IMR-90 (cell line): ENCODE measurements at places on chromosomes 11 and 22. TPM values are rescaled to one million over a fixed set of nuclear protein-coding genes. Genes with fewer than 3 reads are reported as not detected.

Gene RASD2
- total RNA-seq = under 0.01 TPM in 2 replicates

Gene MYOD1
- total RNA-seq = not detected in 2 replicates

Gene ANKK1
- not detected in 2 replicates for total RNA-seq

GRCh38 chr11:18016789-18017188 is 3.9 kb upstream of the SERGEF start:
- peaks cover 6% of the 10 kb centered on the region for H3K27me3 ChIP-seq
- no peaks in the 10 kb centered on the region for H3K36me3 ChIP-seq
- H3K27ac ChIP-seq = no peak overlapping the region
- H3K4me1 ChIP-seq = peaks cover 4% of the 10 kb centered on the region

GRCh38 chr11:15370495-15371147 is 255.9 kb downstream of the INSC start:
- no peaks in the 10 kb centered on the region for H3K36me3 ChIP-seq
- no peaks in the 10 kb centered on the region for H3K4me1 ChIP-seq
- H3K27me3 ChIP-seq = 0 out of 2 replicates have a peak, but pooled peaks cover 2% of the 10 kb centered on the region
- no peak overlapping the region for H3K4me3 ChIP-seq

GRCh38 chr11:63937713-63938478 is 906 bp upstream of the NAA40 start:
- no peaks in the 10 kb centered on the region for H3K36me3 ChIP-seq
- peak overlapping the region; percentile 90 for H3K4me3 ChIP-seq
- H3K27ac ChIP-seq = no peak overlapping the region; the same call in 1 of the 2 replicates
- no peaks in the 10 kb centered on the region for H3K4me1 ChIP-seq
- no peaks in the 10 kb centered on the region for H3K27me3 ChIP-seq
- no peak for DNase-seq

DNA sequence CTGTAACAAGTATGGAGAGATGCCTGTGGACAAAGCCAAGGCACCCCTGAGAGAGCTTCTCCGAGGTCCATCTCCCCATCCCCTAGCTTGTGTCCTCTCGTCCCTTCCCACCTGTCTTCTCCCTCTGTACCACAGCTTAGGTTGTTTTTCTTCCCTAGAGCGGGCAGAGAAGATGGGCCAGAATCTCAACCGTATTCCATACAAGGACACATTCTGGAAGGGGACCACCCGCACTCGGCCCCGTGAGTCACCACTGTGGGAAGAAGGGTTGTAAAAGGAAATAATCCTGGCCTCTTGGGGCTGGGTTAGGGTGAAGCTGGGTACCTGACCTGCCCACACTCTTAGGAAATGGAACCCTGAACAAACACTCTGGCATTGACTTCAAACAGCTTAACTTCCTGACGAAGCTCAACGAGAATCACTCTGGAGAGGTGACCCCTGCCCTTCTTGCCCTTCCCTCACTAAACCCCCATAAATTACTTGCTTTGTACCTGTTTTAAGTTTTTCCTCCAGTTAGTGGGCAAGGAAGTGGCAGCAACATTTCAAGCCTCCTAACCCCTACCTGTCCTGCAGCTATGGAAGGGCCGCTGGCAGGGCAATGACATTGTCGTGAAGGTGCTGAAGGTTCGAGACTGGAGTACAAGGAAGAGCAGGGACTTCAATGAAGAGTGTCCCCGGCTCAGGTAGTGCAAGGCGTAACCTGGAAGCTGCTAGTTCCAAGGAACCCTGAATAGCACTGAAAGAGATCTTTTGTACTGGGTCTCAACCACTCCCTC is 3.1 kb downstream of the TAF10 start:
- DNase-seq = no peak
- H3K27ac ChIP-seq = peak overlapping the region; percentile 95; the same call in 1 of the 2 replicates
- H3K4me3 ChIP-seq = no peak overlapping the region

DNA sequence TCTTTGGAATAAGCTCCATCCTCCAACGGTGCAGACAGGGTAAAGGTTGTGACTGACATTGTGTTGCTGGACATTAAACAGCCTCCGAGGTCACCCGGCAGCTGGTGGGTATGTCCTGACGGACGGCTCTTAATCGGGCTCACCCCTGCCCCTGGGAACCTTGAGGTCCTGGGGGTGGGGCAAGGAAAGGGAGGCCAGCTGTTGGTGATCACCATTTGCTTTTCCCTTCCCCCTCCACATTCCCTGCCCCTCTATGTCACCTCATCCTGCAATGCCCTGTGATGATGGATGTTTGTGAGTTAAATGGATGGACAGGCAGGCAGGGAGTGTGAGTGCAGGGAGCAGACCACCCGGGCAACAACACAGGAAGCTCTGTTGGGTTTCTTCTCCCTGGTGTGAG is 26.3 kb downstream of the APLNR start:
- peaks cover 16% of the 10 kb centered on the region for H3K4me1 ChIP-seq
- no peak overlapping the region for H3K4me3 ChIP-seq
- no peak overlapping the region for H3K27ac ChIP-seq

GRCh38 chr22:38257650-38258250 is 15.1 kb downstream of the TMEM184B start:
- DNase-seq = no peak
- no peaks in the 10 kb centered on the region for H3K27me3 ChIP-seq
- H3K4me1 ChIP-seq = peaks cover 26% of the 10 kb centered on the region
- H3K36me3 ChIP-seq = no peaks in the 10 kb centered on the region
- H3K4me3 ChIP-seq = peak overlapping the region; percentile 20; the same call in 1 of the 2 replicates
- H3K27ac ChIP-seq = peak overlapping the region; percentile 96

GRCh38 chr11:35845860-35846259 is 98.0 kb upstream of the LDLRAD3 start:
- peaks cover 37% of the 10 kb centered on the region for H3K27me3 ChIP-seq
- DNase-seq = no peak
- H3K27ac ChIP-seq = no peak overlapping the region
- no peak overlapping the region for H3K4me3 ChIP-seq

DNA sequence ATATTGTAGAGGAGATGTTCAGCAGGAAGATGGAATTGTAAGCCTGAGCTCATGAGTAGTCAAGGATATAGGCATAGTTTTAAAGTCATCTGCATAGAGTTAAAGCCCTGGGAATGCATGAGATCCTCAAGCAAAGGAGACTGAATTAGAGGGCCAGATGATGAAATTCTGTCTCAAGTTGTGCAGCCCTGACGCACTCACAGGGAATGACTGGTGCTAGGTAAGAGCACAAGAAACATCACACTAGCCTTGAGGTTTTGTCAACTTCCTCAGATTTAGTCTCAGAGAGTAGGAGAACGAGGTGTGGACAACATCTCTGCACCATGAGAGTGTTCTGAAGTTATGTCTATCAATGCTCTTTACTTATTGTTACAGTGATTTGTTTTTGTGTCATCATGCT is 5.8 kb downstream of the RAB38 start:
- no peak overlapping the region for H3K27ac ChIP-seq
- H3K4me3 ChIP-seq = no peak overlapping the region
- H3K27me3 ChIP-seq = no peaks in the 10 kb centered on the region
- H3K4me1 ChIP-seq = no peaks in the 10 kb centered on the region

DNA sequence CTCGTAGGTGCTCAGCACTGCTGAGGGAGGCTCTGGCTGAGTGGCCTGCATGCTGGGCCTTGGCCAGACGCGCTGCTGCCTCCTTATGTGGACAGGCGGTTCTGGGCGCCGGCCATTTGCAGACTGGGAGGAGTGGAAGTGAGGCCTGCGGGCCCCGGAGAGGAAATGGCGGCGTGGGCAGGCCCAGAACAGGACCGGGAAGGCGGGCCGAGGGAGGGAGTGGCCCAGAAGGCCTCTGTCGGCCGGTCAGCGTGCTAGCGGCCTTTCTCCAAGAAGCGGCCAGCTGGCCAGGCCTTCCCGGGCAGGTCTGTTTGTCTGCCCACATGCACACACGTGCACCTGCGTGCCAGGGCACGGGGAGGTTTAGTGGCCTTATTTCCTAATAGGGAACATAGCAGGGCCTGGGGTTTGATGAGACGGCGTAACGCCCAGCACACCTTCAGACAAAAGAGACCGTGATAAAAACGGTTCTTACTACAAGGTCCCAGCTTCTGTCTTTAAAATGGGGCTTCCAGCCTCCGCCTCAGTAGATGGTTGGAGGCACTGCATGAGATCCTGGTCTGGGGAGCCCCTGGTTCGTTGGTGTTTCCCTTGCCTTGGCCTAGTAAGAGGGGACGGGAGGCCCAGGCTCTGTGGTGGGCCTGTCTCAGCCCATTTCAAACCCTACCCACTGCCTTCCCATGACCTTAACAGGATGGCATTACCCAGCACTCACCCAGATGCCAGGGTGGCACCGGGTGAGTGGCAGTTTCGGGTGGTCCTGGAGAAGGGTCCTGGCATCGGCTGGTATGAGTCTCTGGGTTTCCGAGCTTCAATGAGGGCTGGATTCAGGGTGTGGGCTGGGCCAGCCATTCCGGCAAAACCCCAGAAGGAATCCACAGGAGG is 65.1 kb upstream of the PPARA start:
- peak overlapping the region; percentile 35 for H3K27ac ChIP-seq
- peaks cover 45% of the 10 kb centered on the region for H3K4me1 ChIP-seq
- H3K27me3 ChIP-seq = no peaks in the 10 kb centered on the region

DNA sequence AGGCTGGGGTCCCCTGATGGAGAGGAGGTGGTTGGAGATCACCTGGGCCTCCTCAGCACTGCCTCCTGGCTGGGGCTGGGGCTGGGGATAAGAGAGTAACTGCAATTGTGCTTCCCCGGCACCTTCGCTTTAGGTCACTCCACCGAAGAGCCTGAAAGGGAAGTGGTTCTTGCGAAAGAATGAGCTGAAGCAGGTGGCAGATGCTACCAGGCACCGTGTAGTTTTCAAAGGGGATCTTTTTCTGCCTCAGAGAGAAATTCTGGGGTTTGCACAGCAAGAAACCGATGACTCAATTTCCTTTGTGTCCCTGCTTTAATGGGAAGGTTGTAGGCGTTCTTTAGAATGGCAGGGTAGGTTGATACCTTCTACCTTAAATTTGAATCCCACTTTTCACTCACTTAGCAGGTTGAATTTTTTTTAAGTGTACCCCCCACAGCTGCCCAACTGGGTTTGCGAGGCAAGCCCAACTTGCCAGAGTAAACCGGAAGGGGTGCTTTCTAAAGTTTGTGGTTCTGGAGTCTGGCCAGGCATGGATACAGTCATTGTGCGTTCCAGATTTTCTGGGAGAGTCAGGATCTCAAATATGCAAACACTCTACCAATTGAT is 5.3 kb downstream of the CD44 start:
- H3K4me1 ChIP-seq = peaks cover 33% of the 10 kb centered on the region
- no peaks in the 10 kb centered on the region for H3K27me3 ChIP-seq
- peak; percentile 84 for DNase-seq
- peak overlapping the region; percentile 86 for H3K27ac ChIP-seq
- peaks cover 47% of the 10 kb centered on the region for H3K36me3 ChIP-seq

- no peaks in the 10 kb centered on the region for H3K27me3 ChIP-seq
- H3K4me1 ChIP-seq = no peaks in the 10 kb centered on the region
- H3K36me3 ChIP-seq = 0 out of 2 replicates have a peak, but pooled peaks cover 1% of the 10 kb centered on the region
- no peak for DNase-seq
- no peak overlapping the region for H3K4me3 ChIP-seq
Measured at GRCh38 chr11:76962583-76963416, 71.4 kb upstream of the B3GNT6 start.

GRCh38 chr11:59802639-59803176 is 7.9 kb downstream of the MRPL16 start:
- H3K36me3 ChIP-seq = peaks cover 12% of the 10 kb centered on the region
- no peak overlapping the region for H3K4me3 ChIP-seq
- H3K4me1 ChIP-seq = no peaks in the 10 kb centered on the region
- peak; percentile 58 for DNase-seq
- no peaks in the 10 kb centered on the region for H3K27me3 ChIP-seq
- H3K27ac ChIP-seq = no peak overlapping the region

DNA sequence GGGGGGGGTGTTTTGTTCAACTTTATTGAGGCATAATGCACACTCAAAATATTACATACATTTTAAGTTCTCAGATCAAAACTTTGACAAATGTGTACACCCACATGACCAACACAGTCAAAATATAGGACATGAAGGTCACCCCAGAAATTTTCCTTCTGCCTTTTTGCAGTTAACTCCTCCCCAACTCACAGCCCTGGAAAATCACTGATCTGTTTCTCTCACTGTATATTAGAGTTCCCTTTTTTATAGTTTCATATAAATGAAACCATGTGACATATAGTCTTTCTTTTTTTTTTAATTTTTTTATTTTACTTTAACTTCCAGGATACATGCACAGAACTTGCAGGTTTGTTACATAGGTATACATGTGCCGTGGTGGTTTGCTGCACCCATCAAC is 4.6 kb downstream of the TMPRSS5 start:
- no peaks in the 10 kb centered on the region; the same call in 1 of the 2 replicates for H3K27me3 ChIP-seq
- H3K4me3 ChIP-seq = no peak overlapping the region
- no peaks in the 10 kb centered on the region; the same call in 1 of the 2 replicates for H3K4me1 ChIP-seq
- H3K27ac ChIP-seq = no peak overlapping the region
- no peaks in the 10 kb centered on the region for H3K36me3 ChIP-seq

GRCh38 chr11:4025967-4026324 is 68.7 kb upstream of the RRM1 start:
- peak; percentile 10 for DNase-seq
- no peaks in the 10 kb centered on the region for H3K27me3 ChIP-seq
- no peaks in the 10 kb centered on the region for H3K36me3 ChIP-seq
- H3K4me3 ChIP-seq = no peak overlapping the region
- H3K4me1 ChIP-seq = peaks cover 5% of the 10 kb centered on the region; the same call in 1 of the 2 replicates
